ENCODE measurements at places on chromosomes 1 and 21.

DNA sequence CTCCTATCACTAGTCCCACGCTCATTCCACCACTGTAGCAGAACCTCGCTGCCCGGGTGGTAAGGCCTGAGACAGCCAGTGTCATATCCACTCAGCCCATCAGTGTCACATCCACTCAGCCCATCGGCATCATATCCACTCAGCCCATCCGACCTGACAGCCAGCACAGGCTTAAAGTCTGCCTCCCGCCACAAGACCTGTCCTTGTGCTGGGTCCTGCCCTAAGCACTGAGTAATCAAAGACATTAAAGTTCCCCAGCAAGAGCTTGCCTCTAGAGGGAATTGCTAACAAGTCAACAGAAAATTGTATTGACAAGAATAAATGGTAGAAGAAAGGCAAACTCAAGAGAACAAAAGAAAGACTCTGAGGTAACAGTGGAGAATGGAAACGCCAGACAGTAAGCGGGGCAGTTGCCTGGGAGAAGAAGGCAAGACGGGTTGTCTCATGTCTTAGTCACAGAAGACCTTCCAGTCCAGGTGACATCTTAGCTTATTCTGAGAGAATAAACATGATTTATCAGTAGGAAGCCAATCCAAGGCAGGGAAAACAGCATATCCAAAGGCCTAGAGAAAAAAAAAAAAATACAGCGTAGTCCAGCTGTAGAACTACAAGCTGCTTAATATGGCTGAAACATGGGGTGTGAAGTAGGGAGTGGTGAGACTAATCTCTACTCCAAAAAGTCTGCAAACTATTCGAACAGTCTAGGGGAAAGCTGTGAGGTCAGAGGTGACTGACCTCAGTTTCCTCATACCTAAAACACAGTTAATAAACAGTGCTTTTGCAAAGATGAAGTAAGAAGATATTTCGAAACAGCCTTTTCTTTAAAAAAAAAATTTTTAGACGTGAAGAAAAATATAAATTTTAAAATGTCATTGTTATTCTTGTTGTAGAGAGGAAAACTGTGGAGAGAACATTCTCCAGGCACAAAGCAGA lies 1.1 kb downstream of the ITLN1 start:
- no peak for DNase-seq

DNA sequence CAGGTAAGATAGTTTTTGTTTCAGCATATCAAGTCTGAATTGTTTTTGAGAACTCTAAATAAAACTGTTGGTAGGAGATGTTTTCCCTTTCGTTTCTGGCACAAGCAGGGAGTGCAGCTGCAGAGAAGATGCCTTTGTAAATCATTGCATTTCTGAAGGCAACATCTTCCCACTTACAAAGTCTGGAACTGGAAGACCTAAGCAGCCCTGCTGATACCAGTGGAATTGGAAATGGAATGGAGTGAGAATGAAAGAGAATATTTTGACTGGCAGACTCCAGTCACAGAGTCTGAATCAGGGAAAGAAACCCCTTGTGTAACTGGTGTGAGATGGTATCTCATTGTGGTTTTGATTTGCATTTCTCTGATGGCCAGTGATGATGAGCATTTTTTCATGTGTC lies 815.6 kb downstream of the LTN1 start:
- DNase-seq: no peak

DNA sequence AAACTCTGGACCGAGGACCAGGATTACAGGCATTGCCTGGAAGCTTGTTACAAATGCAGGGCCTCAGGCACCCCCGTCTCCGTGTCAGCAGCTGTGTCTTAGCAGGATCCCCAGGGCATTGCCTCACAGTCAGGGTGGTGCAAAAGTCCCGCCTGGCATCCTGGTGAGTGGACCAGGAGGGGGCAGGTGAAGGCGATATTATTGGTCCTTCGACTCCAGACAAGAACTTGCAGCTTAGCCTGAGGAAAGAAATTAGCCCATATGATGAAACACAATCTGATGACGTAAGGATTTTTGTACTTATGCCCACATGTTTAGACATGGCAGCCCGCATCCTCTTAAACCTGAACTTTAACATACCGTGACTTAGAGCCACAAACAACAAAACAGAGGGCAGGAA lies 40.8 kb downstream of the RSPH1 start:
- no peak for DNase-seq

DNA sequence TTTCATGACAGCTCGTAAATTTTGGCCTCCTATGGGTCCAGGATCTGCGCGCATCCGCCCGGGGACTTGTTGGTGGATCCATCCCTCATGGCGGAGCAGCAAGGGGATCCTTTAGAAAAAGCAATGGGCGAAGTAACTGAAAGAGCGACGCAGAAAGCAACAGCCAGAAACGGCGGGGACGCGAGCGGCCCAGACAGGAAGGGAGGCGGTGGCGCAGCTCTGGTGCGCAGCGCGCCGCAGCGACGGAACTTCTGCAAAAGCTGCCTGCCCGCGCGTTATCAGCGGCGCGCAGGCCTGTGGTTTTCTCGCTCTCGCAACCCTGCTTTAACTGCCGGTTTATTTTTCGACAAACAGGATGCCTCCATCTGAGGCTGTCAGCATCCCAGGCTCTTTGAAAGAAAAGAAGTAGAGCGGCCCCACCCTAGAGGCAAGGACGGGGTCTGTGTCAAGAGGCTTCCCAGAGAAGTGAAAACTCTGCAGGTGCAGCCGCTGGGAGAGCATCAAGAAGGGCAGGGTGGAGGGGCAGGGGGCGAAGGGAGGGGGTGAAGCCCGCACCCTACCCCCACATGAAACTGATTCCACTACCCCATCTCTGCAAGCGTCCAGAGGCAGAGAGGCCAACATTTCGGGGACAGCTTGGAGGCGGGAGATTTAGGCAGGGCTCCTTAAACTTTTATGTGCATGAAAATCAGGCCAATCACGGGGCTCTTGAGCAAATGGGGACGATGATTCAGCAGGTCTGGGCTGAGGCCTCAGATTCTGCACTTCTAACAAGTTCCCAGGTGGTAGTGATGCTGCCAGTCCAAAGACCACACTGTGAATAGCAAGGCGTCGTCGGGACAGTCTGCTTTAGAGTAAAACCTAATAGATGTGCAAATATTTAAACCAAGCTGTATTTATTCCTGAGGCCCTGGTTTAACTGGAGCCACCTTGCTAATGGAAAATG lies 22.2 kb downstream of the RUNX1 start:
- DNase-seq: peak; percentile 98

DNA sequence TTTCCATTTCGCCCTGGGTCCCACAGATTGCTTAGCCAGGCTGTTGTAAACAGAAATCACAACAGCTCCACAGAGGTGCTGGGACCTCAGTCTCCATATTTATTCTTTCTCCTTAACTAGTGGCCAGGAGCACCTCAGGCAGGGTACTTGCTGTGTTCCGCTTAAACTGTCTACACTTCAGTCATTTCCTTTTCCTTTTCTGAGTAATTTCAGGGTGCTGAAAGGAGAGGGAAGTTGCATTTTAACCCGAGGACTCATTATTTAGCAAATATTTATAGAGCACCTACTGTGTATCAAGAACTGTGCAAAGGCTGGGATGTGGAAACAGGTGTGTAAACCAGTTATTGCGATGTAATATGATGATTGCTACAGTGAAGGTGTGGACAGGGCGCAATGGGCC lies 41.9 kb downstream of the ACP6 start:
- DNase-seq: peak; percentile 47

GRCh38 chr1:16195518-16195905 lies 16.9 kb downstream of the ARHGEF19 start:
- DNase-seq: no peak

GRCh38 chr21:38752051-38752505 lies 53.7 kb upstream of the ETS2 start:
- no peak for DNase-seq

GRCh38 chr1:111733992-111734341 lies 5.2 kb downstream of the INKA2 start:
- DNase-seq: peak; percentile 83

- DNase-seq: no peak
Observed at GRCh38 chr1:78440381-78440793, 50.4 kb upstream of the PTGFR start.

- DNase-seq: no peak
Observed at GRCh38 chr1:40868051-40868723, 6.0 kb upstream of the CITED4 start.

DNA sequence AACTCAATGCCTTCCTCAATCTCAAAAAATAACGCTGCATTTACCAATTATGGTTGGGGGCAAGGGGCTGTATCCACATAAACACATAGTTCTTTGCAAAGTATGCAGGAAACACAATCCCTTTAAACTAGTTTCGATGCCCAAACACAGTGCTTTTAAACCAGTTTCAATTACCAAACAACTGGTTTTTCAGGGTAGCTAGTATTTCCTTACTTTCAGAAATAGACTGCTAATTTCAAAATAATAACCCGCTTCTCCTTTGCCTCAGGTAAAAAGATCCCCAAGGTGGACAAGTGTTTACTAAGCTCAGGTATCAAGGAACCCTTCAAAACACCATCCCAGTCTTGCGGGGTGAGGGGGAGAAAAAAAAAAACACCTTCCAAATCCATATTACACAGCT lies 2.8 kb downstream of the SIPA1L2 start:
- DNase-seq: no peak

GRCh38 chr1:183355181-183355580 lies 63.0 kb downstream of the NMNAT2 start:
- DNase-seq: no peak

GRCh38 chr1:247337250-247337746 lies 5.6 kb upstream of the ZNF496 start:
- no peak for DNase-seq

DNA sequence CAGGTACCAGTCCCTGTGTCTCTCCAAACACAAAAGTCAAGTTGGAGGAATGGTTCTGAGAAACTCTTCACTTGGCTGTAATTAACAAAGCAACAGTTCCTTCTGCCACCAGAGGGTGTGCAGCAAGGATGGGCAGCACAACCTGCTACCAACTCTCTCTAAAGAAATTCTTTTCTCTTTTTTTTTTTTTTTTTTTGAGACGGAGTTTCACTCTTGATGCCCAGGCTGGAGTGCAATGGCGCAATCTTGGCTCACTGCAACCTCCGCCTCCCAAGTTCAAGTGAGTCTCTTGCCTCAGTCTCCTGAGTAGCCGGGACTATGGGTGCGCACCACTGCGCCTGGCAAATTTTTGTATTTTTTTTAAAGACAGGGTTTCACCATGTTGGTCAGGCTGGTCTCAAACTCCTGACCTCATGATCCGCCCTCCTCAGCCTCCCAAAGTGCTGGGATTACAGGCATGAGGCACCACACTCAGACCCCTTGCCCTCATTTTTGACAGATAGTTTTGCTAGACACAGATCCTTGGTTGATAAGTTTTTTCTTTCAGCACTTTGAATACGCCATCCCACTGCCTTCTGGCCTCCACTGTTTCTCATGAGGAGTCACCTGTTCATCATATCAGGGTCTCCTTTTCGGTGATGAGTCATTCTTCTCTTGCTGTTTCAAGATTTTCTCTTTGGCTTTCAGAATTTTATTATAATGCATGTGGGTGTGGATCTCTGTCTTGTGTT lies 12.1 kb upstream of the DEGS1 start:
- peak; percentile 42 for DNase-seq

- peak; percentile 23 for DNase-seq
Observed at GRCh38 chr1:212858461-212859265, 588 bp downstream of the FLVCR1 start.

DNA sequence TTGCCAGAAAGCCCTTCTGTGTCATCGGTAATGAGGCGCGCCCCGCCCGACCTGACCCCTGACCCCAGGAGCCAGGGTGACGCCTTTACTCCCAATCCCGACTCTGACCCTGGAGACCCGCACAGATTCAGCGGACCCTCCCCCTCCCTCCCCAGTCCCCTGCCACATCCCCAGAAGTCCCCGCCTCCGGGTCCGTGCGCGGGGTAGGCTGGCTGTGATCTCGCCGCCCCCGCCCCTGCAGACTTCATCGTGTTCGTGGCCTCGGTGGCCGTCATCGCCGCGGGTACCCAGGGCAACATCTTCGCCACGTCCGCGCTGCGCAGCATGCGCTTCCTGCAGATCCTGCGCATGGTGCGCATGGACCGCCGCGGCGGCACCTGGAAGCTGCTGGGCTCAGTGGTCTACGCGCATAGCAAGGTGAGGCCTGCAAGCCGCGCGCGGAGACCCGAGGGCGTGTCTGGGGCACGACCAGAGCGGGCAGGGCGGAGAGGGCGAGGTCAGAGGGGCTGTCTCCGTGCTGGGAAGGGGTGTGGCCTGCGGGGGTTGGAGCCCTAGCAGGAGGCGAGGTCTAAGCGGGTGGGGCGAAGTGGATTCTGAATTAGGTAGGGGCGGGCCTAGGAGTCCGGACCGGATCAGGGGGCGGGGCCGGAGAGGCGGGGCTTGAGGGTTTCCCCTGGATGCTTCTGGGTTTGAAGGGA lies 34.8 kb downstream of the KCNQ4 start:
- no peak for DNase-seq

GRCh38 chr1:7400566-7400965 lies 370.5 kb upstream of the VAMP3 start:
- DNase-seq: no peak

DNA sequence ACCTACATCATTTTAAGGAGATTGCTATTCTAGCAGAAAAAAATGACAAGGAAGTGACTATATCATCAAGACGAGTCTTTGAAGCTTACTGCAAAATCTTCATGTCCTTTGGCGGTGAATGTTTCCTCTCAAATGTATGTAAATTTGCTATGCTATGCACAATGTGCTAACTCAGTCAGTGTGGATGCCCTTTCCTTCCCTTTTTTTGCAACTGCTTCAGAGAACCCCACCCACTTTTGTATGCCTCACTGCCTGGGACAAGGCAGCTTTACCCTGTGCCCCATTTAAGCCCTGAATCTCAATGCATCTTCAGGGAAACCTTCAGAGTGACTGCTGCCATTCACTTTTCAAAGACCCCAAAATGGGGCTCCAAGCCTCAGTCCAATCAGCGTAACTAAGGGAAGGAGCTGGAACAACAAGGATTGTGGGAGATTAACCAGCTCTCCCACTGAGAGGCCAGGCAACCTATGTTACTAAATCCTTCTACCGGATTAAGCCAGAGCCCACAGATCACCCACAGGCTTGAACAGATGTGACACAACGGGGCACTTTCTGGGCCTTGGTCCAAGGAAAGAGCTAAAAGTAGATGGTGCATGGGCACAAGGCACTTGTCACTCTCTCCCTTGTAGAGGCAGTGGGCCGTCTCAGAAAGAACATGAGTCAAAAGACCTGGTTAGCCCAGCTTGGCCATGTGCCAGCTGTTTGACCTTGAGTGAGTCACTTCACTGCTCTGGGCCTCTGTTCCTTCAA lies 154.4 kb downstream of the PLPP3 start:
- DNase-seq: peak; percentile 95

DNA sequence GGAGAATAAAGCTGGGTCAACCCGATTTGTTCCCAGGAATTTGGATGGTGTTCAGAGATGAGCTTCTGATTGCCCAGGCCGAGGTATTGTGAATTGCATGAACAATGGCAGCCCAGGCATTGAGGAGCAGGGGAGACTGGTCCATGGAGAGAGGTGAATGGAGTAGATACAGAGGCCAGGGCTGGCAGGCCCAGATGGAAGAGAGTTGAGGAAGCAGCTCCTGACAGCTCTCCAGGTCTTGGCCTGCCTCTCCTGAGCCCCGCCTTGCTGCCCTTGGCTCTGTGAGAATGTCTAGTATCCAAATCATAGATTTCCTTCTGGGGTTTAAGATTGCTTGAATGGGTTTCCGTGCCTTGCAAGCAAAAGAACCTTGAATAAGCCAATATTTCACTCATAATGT lies 11.5 kb downstream of the ABCA4 start:
- no peak for DNase-seq

GRCh38 chr1:204154568-204155255 lies 2.9 kb upstream of the ETNK2 start:
- DNase-seq: no peak

GRCh38 chr21:15653710-15654109 lies 76.1 kb upstream of the USP25 start:
- no peak for DNase-seq

Measured in Kasumi-1 (cell line).